ENCODE measurements at places on chromosomes 6 and 20. TPM values are rescaled to one million over a fixed set of nuclear protein-coding genes. Genes with fewer than 3 reads are reported as not detected.

Gene OPRM1
- total RNA-seq, result 2.3 TPM

Gene FIG4
- 7.8 TPM for total RNA-seq

Gene OCSTAMP
- not detected for total RNA-seq

Gene SLC17A3
- total RNA-seq, result not detected

Gene BPIFB6
- not detected for total RNA-seq

Gene POM121L2
- total RNA-seq, result 0.71 TPM

Gene ADGRF1
- 0.45 TPM for total RNA-seq

Gene SLC22A7
- not detected for total RNA-seq

Gene SNAP25
- 10.1 TPM for total RNA-seq

Gene TAGAP
- 0.19 TPM for total RNA-seq

Gene GOPC
- 38.2 TPM for total RNA-seq

Gene ZNF165
- total RNA-seq, result 0.71 TPM

Gene PTK6
- total RNA-seq, result 0.82 TPM

Gene TDRD6
- total RNA-seq, result 2.5 TPM

Gene SIRPD
- not detected for total RNA-seq

Gene FNDC11
- 2.9 TPM for total RNA-seq

Gene MUC22
- total RNA-seq, result 0.44 TPM

Gene HLA-DQA2
- not detected for total RNA-seq

Gene SLC35A1
- total RNA-seq, result 24.1 TPM

Gene HTR1E
- 0.19 TPM for total RNA-seq

Gene RCAN2
- total RNA-seq, result not detected

Gene EPHA7
- 17.7 TPM for total RNA-seq

Gene ADGRB3
- total RNA-seq, result 5.4 TPM

Gene CDSN
- total RNA-seq, result not detected

Gene SIRPB1
- 0.31 TPM for total RNA-seq

All from motor neuron (in vitro differentiated cells).